CD4-positive, CD25-positive, alpha-beta regulatory T cell (primary cell): ENCODE measurements at places on chromosomes 2 and 18.

- no peak for DNase-seq
These were observed 135.3 kb downstream of the C1D start for GRCh38 chr2:67927501-67927900.

GRCh38 chr18:46167971-46168370, 63.8 kb downstream of the HAUS1 start:
- DNase-seq, result no peak

DNA sequence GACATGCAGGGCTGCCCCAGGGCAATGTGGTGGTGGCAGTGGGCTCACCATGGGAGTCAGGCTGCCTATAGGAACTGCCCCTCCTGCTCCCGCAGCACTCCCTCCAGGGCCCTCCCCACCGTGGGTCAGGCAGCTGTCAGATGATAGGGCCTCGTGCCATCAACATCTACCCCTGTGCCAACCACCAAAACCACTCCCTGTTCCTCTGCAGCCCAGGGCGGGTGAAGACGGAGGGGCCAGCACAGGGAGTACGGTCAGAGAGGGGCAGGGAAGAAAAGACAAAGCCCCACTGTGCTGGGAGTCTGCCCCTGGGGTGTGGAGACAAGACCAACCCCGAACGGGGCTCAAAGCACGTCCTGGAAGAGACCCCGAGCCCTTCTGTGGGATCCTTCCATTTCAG, 97.4 kb downstream of the TNS1 start:
- DNase-seq, result no peak

DNA sequence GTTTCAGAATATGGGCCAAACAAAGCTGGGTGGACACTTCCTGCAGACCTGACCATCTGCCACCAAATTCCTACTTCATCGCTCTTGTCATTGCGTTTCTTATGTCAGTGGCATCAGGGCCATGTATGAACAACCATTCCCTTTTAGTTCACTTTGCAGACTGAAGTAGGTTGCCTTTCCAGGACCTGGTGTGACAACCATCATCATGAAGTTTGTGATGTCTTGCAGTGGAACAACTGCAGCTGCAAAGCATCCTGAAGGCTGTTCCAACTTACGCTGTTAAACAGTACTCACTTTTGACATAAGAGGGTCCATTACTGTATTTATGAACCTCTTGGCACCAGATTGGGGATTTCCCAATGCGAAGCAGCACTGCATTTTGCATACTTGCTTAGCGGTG, 511.6 kb downstream of the ARHGAP15 start:
- DNase-seq, result no peak

GRCh38 chr2:142796588-142796987, 80.9 kb upstream of the KYNU start:
- DNase-seq, result no peak
